Neuronal stem cell (in vitro differentiated cells): ENCODE measurements at places on chromosomes 1 and 21.

GRCh38 chr1:3670823-3671265 lies 18.5 kb downstream of the TP73 start:
- DNase-seq: no peak

DNA sequence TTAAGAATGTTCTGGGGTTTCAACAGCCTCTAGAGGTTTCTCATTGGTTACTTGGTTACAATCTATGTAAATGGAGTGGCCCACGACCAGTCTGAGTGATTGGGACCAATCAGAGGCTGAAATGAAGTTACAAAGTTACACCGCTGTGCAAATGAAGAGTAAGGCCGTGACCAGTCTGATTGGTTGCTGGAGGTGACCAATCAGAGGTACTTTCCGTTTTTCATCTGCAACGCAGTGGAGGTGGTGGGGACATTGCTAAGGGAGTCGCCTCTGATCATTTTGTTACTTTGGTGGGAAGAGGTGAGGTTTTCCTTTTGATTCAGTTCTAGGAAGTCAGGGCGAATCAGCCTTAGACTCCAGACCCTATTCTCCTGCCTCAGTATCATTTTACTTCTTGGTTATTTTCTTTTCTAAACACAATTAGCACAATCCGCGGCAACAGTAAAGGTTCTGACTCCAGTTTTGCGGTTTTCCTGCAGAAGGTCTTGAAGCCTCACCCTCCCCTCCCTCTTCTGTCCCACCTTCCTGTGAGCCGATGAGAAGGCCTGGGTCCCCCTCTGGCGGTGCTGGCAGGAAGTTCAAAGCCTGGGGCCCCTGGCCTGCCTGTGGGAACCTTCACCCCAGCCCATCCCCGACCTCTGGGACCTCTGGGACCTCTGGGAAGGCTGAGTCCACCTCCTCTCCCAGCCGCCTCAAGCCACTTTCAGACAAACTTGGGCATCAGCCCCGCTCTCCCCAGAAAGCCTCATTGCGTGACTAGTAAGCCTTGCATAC lies 38.7 kb upstream of the TTC34 start:
- DNase-seq: no peak

DNA sequence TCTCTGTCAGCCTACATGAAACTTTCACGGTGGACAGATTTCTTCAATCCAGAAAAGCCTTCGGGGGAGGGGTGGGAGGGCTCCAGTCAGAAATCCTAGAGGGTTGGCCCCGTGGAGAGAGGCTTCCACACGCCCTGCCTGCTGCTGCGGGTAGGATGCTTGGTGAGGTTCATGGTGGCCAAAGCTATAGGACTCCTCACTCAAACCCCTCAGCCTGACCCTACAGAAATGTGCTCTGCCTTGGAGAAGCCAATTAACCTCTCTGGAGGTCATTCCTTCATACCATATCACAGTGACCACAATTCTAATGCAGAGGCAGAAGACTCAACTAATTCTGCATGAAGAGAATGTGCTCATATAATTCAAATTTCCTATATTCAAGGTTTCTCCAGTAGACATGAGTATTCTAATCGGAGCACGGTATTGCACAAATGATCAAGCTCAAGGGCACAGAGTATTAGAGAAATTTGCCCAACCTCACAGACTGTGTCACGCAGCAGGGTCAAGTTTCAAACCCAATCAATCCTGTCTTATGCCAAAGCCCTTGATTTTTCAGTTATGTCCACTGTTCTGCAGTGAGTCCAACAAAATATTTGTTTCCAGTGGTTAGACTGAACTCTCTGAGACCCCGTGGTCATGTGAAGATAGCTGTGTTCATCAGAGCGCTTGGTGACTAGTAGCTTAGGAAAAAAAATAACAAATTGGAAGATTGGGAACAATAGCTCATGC lies 104.8 kb downstream of the TOMM20 start:
- DNase-seq: no peak

- DNase-seq: no peak
Measured at GRCh38 chr21:45769896-45770295, 126.4 kb downstream of the PCBP3 start.

GRCh38 chr21:46011267-46011967 lies 29.8 kb downstream of the COL6A1 start:
- no peak for DNase-seq

DNA sequence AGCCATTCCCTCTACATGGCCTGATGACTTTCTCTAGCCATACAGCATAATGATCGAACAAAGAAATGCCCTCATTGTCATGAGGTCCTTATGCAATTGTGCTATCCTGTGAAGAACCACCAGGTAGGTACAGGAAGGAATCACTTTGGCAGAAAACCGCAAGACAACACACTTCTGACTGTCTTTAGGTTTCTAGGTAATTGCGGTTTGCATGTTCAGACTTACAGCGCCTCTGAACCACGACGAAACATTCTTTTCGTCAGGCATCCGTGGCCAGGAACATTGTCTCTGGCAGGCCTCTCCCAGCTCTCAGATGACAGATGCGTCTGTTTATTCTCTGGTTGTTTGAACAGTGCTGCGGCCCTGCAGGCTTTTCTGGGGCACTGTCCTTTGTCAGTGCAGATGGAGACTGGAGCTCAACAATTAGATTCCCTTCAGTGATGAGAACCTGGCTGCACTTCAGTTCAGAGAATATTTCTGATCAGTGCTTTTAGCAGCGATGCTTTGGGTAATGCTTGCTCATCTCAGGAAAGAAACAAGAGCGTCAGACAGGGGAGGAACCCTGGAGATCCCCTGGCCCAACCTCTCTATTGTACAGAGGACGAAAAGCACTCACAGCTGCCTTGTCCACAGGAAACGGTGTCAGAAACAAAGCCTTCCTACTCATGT lies 63.4 kb downstream of the B3GALT5 start:
- DNase-seq: no peak

DNA sequence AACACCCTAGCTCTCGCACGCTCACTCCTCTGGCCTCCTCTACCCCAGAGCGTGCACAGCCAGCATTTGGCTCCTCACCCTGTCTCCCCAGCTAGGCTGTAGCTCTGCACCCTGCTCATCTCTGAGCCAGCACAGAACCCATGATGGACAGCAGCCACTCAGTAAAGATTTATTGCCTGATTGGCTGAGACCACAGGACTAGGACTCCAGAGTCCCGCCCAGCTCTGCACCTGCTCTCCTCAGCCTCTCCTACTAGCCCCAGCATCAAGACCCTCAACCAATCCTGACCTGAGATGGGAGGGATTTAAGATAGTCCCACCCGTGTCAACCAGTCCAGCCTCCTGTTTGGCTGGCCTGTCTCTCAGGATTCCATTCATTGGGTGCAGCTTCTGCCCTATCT lies 9.3 kb downstream of the C1QB start:
- DNase-seq: peak; percentile 31

DNA sequence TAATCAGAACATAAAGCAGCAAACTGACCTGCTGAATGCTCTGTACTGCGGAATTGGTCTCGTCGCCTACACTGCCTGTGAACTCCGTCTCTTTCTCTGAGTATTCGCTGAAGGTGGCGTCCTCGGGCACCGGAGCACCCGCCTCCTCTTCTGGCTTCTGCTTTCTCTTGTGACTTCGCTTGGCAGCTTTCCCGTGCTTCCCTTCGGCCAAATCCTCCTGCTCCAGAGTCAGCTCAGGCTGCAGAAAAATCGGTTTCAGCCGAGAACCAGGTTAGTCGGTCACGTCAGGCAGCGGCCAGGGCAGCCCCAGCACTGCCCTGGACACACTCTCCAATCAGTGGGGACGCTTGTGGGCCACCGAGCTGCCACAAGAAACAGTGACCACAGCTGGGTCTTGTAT lies 35.8 kb upstream of the RIPK4 start:
- DNase-seq: no peak

DNA sequence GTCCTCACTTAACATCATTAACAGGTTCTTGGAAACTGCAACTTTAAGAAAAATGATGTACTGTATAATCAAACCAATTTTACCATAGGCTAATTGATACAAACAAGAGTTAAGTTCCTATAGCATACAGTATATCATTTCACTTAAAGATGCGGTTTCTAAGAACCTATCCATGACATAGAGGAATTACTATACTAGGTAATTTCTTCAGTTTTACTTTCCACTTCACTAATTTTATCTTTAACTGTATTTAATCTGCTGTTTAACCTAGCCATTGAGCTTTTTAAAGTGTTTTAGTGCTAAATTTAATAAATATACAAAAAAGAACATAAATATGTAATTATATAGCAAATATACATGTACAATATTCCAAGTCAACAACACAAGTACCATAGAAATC lies 28.3 kb downstream of the SLC19A2 start:
- DNase-seq: no peak

GRCh38 chr1:63569068-63569467 lies 24.1 kb upstream of the PGM1 start:
- no peak for DNase-seq

- no peak for DNase-seq
Measured at GRCh38 chr1:237542525-237543418, 347.9 kb downstream of the ZP4 start.

DNA sequence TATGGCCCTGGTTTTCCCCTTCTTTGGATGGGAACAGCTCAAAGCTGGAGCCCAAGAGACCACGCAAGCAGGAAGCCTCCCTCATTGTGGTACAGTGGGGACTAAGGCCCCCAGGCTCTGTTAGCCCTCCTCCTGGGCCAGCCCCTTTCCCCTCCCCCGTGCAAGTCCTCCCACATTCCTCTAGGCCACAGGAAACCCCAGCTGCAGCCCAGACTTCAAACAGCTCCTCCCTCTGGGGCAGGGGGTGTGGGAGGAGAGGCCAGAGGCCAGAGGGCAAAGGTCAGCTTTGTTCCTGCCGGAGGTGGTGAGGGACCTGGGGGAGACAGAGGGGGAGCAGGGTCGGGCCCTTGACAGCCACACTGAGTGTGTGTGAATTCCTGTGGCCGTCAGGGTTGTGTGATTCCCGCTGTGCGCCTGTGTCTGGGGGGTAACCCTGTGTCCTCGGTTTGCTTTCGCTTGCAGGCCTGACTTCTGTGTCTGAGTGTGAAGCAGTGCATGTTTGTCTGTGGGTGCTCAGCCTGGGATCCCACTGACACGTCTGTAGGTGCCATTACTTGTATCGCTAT lies 3.4 kb upstream of the AHDC1 start:
- DNase-seq: peak; percentile 91

GRCh38 chr1:51936531-51936930 lies 54.0 kb downstream of the RAB3B start:
- no peak for DNase-seq

DNA sequence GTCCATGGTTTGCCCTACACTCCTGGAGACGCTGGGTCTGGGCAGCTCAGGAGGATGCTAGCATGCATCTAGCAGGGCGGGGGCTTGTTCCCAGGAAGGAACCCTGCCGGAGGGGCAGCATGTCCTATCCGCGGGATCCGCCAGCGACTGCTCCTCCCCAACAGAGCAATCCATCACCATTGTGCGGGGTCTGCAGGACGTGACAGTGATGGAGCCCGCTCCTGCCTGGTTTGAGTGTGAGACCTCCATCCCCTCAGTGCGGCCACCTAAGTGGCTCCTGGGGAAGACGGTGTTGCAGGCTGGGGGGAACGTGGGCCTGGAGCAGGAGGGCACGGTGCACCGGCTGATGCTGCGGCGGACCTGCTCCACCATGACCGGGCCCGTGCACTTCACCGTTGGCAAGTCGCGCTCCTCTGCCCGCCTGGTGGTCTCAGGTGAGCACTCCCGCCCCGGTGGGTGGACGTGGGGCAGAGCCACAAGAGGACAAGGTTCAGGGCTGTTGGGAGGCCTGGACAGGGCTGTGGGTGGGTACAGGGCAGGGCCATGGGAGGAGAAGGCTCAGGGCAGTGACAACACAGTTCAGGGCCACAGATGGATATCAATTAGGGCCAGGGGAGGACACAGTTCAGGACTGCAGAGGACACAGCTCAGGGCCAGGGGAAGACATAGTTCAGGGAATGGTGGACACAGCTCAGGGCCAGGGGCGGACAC lies 71.3 kb downstream of the OBSCN start:
- DNase-seq: no peak

DNA sequence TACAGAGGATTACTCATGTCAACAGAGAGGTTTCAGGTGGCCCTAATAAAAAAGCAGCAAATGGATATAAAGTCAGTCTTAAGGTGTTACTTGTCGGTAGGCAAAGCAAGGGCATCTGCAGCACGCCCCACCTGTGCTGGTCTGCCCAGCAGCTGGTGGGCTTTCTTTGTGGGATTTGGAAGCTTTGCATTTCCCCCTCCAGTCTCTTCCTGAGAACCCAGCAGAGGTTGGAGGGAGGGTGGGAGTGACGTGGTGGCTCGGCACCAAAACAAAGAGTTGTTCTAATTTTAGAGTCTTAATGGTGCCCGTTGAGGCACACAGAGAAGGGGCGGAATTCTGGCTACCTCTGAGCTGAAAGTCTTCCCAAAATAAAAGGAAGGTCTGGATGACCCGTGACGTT lies 4.8 kb upstream of the PCBP3 start:
- DNase-seq: no peak

GRCh38 chr1:245654460-245655050 lies 499.8 kb downstream of the KIF26B start:
- no peak for DNase-seq

DNA sequence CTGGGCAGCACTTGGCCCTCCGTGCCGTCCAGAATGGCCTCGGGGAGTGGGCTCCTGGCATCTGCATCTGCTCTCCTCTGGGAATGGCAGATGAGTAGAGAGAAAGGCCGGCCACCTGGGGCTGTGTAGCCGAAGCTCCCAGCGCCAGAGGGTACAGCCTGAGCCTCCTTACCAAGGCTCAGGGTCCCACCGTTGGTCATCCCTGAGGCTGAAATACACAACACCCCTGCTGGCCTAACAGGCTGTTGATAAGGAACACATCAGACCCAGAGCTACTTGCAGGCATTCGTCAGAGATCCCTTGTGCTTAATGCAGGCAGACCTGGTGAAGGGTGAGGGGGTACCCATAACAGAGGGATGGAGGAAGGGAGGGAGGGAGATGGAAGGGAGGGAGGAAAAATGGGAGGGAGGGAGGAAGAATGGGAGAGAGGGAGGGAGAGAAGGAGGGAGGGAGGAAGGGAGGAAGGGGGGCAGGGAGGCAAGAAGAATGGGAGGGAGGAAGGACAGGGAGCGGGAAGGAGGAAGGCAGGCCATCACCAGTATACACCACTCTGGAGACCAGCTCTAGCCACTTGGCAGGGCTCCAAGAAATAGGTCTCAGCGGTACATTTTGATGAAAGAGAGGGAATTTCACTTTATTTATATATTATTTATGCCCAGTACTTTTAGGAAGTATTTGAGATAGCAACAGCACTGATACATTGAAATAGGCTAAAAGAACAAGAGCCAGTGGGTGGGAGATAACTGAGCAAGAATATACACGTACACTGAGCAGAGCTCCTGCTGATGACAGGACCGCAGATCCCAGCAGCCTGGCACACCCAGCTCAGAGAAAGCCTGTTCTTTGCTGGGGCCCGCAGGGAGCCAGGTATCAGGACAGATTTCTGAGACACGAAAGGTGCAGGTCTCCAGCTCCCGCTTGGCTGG lies 315.0 kb upstream of the VAMP3 start:
- no peak for DNase-seq

DNA sequence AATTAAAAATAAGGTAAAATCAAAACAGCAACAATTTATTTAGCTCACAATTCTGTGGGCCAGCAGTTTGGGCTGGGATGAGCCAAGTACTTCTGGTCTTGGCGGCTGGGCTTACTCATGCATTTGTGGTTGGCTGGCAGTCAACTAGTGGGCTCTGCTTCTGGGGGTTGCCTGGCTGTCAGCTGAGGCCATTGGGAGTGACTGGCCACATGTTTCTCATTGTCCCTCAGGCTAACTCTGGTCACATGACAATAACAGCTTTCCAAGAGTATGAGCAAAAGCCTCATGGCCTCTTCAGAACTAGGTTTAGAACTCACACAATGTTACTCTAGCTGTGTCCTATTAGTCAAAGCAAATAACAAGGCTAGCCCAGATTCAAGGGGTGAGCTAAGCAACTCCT lies 15.6 kb upstream of the CHIA start:
- DNase-seq: no peak
